ENCODE measurements at places on chromosomes 5 and 9. TPM values are rescaled to one million over a fixed set of nuclear protein-coding genes. Genes with fewer than 3 reads are reported as not detected.

The COL5A1 gene
- total RNA-seq: 24.3 TPM

The GADD45G gene
- 6.2 TPM for total RNA-seq

The PCDHB2 gene
- 44.9 TPM for total RNA-seq

The BTNL8 gene
- 0.59 TPM for total RNA-seq

The SERF1B gene
- 71.7 TPM for total RNA-seq

The ZNF454 gene
- total RNA-seq: 0.15 TPM

The GLRA1 gene
- not detected for total RNA-seq

The IQGAP2 gene
- total RNA-seq: 43.4 TPM

The SLC36A2 gene
- total RNA-seq: not detected

The TENT4A gene
- total RNA-seq: 24.7 TPM

The NME5 gene
- total RNA-seq: 0.82 TPM

The LSM11 gene
- 6.0 TPM for total RNA-seq

The ARSI gene
- 3.8 TPM for total RNA-seq

GRCh38 chr9:131500939-131501541, 1.7 kb upstream of the POMT1 start:
- H3K4me3 ChIP-seq: peak overlapping the region; percentile 78
- peaks cover 13% of the 10 kb centered on the region for H3K27me3 ChIP-seq
- DNase-seq: no peak
- peaks cover 41% of the 10 kb centered on the region for H3K4me1 ChIP-seq

- H3K36me3 ChIP-seq: no peaks in the 10 kb centered on the region
- DNase-seq: no peak
Measured at GRCh38 chr9:31908158-31908890, 476.1 kb upstream of the ACO1 start.

DNA sequence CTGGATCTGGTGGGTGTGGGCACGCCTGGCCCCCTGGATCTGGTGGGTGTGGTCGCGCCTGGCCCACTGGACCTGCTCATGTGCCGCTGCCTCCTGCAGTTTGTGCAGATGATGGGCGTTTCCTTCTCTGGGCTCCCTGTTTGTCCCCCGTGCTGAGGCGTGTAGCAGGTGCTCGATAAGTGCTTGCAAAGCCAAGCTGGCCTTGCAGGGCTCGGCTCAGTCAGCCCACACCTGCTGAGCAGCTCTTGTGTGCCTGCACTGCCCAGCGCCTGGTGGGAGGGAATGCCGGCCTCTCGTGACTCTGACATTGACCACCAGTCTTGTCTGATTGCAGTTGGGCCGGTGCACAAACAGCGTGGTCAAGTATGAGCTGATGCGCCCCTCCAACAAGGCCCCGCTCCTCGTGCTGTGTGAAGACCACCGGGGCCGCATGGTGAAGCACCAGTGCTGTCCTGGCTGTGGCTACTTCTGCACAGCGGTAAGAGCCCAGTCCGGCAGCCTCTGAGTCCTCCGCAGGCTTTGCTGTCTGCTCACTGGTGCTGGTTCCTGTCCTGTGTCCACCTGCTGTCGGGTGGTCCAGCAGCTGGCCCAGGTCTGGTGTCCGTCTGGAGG, 102.7 kb upstream of the CACNA1B start:
- peaks cover 47% of the 10 kb centered on the region for H3K36me3 ChIP-seq
- H3K4me1 ChIP-seq: peaks cover 3% of the 10 kb centered on the region
- DNase-seq: no peak
- H3K27me3 ChIP-seq: peaks cover 7% of the 10 kb centered on the region
- no peak overlapping the region for H3K27ac ChIP-seq
- no peak overlapping the region for H3K4me3 ChIP-seq

DNA sequence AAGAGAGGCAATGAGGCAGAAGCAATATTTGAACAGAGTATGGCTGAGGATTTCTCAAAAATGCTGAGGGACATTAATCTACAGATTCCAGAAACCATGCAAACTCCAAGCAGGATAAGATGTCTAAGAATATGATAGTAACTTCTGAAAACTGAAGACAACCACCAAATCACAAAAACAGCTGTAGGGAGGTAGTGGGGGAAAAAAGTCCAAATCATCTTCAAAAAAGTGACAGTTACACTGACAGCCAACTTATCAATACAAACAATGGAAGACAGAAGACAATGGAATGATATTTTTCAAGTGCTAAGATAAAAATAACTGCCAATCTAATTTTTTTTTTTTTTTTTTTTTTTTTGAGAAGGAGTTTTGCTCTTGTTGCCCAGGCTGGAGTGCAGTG, 30.5 kb downstream of the CMYA5 start:
- no peaks in the 10 kb centered on the region for H3K4me1 ChIP-seq
- H3K36me3 ChIP-seq: no peaks in the 10 kb centered on the region
- no peak for DNase-seq
- H3K4me3 ChIP-seq: no peak overlapping the region
- H3K27ac ChIP-seq: no peak overlapping the region

DNA sequence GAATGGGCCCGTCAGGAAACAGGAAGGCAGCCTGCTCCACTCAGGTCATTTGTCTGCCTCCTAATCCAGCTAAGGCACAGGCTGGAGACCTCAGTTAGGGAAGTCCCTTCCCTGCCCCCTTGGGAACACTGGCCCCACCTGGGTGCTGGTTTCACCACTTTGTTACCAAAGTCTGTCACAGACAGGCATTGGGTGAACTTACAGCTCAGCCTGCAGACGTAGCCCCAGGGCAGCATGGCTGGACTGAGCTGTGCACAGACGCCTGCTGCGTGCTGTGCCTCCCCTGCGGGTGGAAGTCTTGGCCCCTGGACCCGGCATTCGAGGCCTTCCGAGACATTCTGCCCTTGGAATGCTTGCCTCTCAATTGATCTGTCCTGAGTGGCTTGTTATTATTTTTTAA, 48.9 kb downstream of the TENT4A start:
- H3K4me1 ChIP-seq: no peaks in the 10 kb centered on the region
- H3K27ac ChIP-seq: no peak overlapping the region
- peaks cover 4% of the 10 kb centered on the region for H3K27me3 ChIP-seq
- H3K4me3 ChIP-seq: no peak overlapping the region
- DNase-seq: no peak
- H3K36me3 ChIP-seq: peaks cover 3% of the 10 kb centered on the region

- H3K27me3 ChIP-seq: peaks cover 4% of the 10 kb centered on the region
- peaks cover 35% of the 10 kb centered on the region for H3K4me1 ChIP-seq
- no peak overlapping the region for H3K4me3 ChIP-seq
- H3K27ac ChIP-seq: no peak overlapping the region
- peaks cover 4% of the 10 kb centered on the region for H3K36me3 ChIP-seq
- DNase-seq: no peak
Measured at GRCh38 chr9:89843591-89843990, 238.8 kb downstream of the GADD45G start.

DNA sequence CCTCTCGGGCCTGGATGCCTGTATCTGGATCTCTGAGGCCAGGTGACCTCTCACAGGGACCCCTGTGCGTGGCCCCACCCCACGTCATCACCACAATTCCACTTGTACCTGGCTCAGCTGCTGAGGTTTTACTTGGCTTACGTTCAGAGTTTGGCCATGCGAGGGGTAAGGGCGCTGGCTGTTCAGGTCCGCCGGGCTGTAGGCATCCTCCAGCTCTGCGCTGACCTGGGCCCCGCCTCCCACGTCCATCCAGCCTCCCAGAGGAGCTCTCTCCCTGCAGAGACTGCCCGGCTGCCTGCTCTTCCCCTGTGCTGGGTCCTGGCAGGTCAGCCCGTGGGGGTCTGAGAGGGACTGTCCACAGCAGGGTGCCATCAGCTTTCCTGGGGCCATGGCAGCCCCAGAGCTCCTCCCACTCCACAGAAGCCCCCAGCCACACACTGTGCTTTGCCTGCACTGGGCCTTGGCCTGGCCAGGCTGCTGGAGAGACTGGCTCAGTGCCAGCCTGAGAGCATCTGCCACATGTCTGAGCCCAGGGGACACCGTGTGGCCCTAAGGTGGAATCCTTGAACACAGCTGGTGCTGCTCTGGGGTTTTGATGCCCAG, 43.6 kb downstream of the SLC6A3 start:
- no peaks in the 10 kb centered on the region for H3K4me1 ChIP-seq
- no peak overlapping the region for H3K4me3 ChIP-seq
- no peak overlapping the region for H3K27ac ChIP-seq
- no peaks in the 10 kb centered on the region for H3K36me3 ChIP-seq
- peaks cover 13% of the 10 kb centered on the region for H3K27me3 ChIP-seq
- DNase-seq: no peak

DNA sequence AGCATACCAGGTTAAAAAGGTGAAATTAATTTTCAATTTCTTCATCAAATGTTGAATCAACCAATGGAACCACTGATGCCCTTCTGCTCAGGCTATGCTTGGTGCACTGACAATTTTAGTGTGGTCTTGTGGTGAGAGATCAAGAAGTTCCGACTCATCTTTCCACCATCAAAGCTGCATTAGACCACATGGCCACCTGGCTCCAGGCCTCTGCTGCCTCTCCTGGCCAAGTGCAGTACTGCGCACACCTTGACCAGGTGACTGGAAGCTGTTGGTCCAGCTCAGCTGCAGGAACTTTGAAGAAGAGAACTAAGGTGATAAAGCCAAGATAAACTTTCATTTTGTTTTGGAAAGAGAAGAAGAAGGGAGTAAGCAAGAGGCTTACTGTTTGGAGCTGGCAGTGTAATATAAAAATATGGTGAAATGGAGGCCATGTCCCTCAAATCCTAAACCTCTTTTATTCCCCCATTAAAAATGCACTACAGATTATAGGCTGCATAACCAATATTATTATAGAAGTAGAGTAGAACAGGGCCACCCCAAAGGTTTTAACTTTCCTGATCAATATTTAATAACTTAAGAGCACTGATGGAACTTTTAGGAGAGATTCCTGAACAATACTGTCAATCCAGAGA, 315.5 kb upstream of the C9orf72 start:
- peak; percentile 11 for DNase-seq
- no peaks in the 10 kb centered on the region for H3K36me3 ChIP-seq
- H3K4me3 ChIP-seq: no peak overlapping the region
- H3K4me1 ChIP-seq: peaks cover 6% of the 10 kb centered on the region

GRCh38 chr5:120093178-120093577, 370.9 kb upstream of the PRR16 start:
- H3K27ac ChIP-seq: no peak overlapping the region
- no peaks in the 10 kb centered on the region for H3K4me1 ChIP-seq
- no peak overlapping the region for H3K4me3 ChIP-seq
- H3K36me3 ChIP-seq: no peaks in the 10 kb centered on the region
- DNase-seq: no peak
- peaks cover 2% of the 10 kb centered on the region for H3K27me3 ChIP-seq

DNA sequence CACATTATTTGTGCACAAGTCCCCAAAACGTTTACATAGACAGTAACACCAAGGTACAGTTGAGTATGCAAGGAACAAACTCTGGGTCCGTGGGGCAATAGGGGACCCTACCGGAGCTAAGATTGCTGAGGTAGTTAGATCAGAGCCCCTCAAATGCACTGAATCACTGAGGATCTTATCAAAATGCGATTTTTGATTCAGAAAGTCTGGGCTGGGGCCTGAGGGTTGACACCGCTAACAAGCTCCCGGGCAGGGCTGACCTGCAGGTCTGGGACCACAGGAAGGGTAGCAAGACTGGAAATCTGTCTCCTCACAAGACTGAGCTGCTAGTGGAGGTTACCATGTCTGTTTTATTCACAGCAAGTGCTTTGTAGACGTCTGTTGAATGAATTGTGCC, 1.8 kb upstream of the IL3 start:
- DNase-seq: no peak
- peaks cover 11% of the 10 kb centered on the region for H3K27me3 ChIP-seq
- no peak overlapping the region for H3K4me3 ChIP-seq
- no peaks in the 10 kb centered on the region for H3K36me3 ChIP-seq

DNA sequence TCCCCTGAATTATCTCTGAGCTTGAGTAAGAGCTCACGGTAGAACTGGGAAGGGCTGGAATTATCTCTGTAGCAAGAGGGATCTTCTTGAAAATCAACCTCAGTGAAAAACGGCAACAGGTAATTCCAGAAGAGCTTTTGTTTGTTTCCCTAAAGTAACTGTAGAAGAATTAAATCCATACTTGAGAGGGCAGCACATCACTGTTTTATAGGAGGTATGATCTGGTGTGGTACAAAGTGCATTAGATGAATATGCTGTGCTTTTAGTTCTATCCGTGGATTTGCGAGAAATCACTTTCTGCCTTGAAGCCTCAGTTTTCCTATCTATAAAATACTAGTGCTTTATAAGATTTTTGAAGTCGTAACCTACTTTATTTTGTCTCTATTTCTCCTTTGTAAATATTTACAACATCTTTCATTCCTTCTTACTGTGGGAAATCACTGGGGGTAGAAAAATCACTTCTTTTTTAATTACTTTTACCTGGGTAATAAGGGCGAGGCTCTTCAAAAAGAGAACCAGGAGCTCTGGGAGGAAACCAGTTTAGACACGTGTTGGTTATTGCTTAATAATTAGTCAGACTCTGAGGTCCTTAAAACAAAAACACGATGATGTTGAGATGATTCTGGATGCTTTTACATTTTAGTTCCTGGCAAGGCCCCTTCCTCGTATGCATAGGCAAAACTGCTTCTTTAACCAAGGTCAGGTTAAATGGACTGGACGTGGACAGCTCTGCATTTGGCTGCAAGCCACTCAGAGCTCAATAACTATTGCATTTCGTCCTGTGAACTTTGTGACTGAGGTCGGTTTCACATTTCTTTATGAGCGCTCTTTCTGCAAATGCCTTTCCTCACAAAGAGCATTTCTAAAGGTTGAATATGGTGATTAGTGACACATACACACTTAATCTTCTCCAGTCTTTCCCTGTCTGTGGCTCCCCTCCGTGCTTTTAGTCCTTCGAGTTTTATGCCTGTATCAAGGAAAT, 376.1 kb downstream of the BRINP1 start:
- peaks cover 4% of the 10 kb centered on the region for H3K27me3 ChIP-seq
- no peak overlapping the region for H3K4me3 ChIP-seq
- no peak overlapping the region for H3K27ac ChIP-seq
- no peak for DNase-seq

GRCh38 chr5:568809-569208, 43.3 kb upstream of the CEP72 start:
- peaks cover 3% of the 10 kb centered on the region for H3K36me3 ChIP-seq
- no peak overlapping the region for H3K4me3 ChIP-seq
- no peak for DNase-seq

- no peak overlapping the region for H3K4me3 ChIP-seq
- H3K36me3 ChIP-seq: no peaks in the 10 kb centered on the region
- H3K4me1 ChIP-seq: peaks cover 7% of the 10 kb centered on the region
- DNase-seq: no peak
- H3K27ac ChIP-seq: no peak overlapping the region
Measured at GRCh38 chr9:28923351-28923750, 1350.1 kb upstream of the C9orf72 start.

DNA sequence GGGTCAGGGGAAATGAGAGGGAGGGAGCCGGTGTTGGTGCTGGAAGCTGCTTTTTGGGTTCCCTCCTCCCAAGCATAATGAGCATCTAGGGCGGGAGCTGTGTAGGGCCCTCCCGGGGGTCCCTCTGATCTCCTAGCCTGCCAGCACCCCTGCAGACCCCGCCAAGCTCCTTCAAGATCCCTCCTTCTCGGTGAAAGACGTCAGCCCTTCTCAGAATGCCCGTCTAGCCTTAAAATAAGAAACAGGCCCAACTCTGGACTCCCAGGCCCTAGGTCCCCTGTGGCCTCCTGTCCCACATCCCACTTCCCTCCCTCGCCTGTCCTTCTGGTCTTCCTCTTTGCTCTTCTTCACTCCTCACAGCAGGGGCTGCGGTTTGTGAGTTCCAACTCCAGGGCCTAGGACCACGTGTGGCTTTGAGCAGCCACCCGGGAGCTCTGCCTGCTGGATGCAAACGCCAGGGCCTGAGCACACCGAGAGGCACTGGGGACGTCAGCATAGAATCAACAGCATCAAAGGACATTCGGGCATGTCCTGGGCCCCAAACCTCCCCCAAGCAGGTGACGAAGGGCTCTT, 8.8 kb upstream of the SCGB3A1 start:
- peaks cover 13% of the 10 kb centered on the region for H3K36me3 ChIP-seq
- no peak for DNase-seq

Measured in endothelial cell (in vitro differentiated cells).